ENCODE measurements at places on chromosomes 12 and 14.

DNA sequence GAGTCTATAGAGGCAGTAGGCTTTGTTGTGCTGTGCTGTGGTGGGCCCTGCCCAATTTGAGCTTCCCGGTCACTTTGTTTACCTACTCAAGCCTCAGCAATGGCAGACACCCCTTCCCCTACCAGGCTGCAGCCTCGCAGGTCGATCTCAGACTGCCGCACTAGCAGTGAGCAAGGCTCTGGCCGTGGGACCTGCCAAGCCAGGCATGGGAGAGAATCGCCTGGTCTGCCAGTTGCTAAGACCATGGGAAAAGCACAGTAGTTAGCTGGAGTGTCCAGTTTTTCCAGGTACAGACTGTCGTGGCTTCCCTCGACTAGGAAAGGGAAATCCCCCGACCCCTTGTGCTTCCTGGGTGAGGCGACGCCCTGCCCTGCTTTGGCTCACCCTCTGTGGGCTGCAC lies 26.3 kb downstream of the ANO6 start:
- no peak for DNase-seq

- DNase-seq: no peak
Measured at GRCh38 chr14:85060121-85060520, 469.8 kb upstream of the FLRT2 start.

DNA sequence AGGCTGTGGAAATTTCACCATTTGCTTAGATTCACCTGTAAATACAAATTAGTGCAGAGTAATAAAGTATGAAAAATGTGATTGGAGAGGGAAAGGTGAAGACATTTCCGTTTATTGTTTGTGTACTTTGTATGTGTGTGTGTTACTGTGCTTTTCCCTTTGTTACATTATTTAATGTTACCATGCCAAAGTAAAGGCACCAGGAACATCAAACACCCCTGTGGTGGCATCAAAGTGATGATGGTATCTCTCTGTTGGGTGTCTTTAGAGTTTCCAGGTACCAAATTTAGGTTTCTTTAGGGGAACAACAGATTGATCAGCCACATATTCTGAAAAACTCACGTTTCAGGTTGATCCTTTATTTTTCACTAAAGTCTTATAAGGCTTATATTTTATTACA lies 189.0 kb upstream of the FBXO33 start:
- DNase-seq: peak; percentile 8

- DNase-seq: no peak
Measured at GRCh38 chr12:1776170-1776921, 44.0 kb upstream of the LRTM2 start.

GRCh38 chr12:97561619-97562290 lies 99.2 kb downstream of the RMST start:
- no peak for DNase-seq

GRCh38 chr14:60768602-60769001 lies 34.0 kb downstream of the MNAT1 start:
- DNase-seq: no peak

- peak; percentile 89 for DNase-seq
Measured at GRCh38 chr14:51989293-51990234, at the start of gene RTRAF. Gene RTRAF (plus strand): TSS chr14:51989546. CDS start chr14:51989640, 94 bp downstream.

DNA sequence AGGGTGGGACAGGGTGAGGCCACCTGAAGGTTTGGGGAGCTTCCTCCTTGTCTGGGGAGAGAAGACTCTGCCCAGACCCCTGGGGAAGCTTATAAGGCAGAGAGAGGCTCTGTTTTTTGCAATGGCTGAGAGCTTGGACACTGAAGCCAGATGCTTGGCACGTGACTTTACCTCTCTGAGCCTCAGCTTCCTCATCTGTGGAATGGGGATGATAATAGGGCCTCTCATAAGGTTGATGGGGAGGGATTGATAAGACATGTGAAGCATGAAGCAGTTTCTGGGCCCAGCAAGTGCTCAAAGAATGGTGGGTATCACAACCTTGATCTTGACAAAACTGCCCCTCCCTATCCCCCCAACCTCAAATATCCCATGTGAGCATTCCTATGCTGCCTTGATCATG lies 195.4 kb upstream of the LHX5 start:
- DNase-seq: no peak

DNA sequence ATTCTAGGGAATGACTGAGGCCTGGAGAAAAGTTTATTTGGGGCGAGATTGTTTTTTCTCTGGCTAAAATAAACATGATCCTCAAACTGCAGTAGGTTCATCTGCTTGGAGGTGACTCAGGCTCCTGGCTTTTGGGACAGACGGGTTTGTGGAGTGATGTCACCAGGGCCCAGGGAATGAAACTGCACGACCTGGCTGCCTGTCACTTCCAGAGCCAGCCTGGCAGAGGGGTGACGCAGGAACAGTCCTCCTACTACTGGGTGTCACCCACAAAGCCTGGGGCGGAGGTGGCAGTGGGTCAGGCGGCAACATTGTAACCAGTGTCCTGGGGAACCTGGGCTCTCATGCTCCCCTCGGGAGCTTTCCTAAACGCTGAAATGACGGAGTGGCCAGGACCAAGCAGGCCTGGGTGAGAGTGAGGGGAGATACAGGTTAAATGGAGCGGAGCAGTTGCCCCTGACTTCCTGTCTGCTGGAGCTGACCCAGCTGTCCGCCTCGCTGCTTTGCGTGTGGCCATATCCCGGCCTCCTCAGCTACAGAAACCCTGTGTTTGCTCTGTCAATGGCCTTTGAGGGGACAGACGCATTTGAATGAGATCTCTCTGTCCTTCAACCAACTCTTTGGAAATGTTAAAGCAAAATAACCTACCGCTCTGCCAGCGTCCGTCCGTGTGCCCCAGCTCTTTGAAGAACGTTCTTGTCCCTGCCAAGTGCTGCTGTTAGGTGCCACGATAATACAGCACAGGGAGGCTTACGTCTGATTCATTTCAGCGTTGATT lies 6.5 kb downstream of the HIP1R start:
- DNase-seq: no peak

DNA sequence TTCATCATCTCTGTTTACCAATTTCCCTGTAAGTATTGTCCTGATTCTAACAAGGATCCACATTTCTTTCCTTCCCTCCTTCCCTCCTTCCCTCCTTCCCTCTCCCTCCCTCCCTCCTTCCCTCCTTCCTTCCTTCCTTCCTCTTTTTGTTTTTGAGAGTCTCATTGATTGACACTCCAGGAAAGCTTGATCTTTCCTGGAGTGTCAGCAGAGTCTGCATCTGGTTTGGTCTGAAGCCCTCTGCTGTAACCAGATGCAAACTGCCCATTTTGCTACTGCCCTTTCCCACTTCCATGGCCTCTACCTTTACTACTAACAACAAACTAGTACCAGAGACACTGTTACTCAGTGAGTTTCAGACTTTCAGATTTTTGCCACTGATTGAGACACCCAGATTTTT lies 14.4 kb upstream of the OR6C65 start:
- no peak for DNase-seq

DNA sequence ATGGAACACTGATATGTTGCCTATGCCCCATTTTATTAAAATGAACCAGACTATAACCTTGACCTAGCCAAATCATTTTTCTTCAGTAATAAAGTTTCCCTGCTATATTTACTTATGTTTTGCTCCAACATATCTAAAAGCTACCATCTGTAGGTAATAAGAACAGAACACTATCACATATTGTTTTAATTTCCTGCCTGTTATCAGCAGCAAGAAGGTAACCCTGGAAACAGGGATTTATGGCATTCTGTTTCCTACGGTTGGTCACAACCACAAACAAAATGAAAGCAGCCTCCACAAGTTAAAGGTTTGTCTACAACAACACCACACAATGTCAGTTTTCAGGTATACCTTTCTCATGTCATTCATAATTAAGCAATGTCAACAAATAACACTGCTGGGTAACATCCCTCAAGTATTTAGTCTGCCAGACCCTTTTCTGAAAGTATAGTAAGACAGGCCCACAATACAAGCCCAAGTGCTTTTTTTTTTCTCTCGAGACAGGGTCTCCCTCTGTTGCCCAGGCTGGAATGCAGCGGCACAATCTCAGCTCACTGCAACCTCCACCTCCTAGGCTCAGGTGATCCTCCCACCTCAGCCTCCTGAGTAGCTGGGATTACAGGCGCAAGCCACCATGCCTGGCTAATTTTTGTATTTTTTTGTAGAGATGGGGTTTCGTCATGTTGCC lies 25.5 kb downstream of the GCH1 start:
- DNase-seq: no peak

DNA sequence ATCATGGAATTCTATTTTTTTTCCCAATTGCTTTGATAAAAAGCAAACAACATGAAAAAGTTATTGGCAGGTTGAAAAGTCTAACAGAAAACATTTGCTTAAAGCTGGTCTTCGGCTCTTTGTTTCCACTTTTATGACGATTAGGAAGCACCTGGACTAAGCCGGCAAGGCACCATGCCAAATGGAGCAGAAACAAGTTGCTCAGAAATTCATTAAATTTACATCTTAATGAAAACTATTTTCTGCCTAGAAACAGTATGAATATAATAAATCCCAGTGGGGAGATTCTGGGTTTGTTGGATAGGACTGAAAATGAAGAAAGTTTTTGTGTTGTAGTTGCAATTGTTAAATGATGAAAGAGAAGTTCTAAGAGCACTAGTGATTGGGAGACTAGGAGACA lies 51.4 kb upstream of the OR9K2 start:
- DNase-seq: no peak

GRCh38 chr14:94135476-94135875 lies 6.1 kb upstream of the IFI27L2 start:
- no peak for DNase-seq

Measured in CD4-positive, alpha-beta T cell treated with Interleukin-4 for 4 hours (primary cell).